ENCODE measurements at places on chromosomes 6 and 20.

- no peak for DNase-seq
Measured at GRCh38 chr6:116169880-116170279, 43.9 kb upstream of the COL10A1 start.

DNA sequence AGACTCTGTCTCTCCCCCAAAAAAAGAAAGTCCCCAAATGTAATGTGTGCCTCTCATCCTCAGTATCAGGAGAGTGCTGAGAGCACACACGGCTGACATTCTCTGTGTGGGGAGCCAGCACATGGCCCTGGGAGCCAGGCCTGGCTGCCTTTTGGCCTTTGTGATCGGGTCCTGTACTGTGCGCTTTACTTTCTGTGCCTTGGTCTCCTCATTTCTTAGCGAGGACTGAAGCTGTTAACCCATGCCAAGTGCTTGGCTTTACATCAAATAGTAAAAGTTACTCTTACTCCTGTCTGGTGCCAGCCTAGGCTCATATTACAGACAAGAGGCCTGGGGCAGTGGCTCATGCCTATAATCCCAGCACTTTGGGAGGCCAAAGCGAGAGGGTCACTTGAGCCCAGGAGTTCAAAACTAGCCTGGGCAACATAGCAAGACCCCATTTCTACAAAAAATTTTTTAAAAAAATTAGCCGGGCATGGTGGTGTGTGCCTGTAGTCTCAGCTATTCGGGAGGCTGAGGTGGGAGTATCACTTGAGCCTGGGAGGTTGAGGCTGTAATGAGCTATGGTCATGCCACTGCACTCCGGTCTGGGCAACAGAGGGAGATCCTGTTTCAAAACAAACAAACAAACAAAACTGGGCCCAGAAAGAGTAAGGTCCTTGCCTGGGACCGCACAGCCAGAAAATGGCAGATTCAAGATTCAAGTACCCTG, 50.3 kb downstream of the SNAI1 start:
- DNase-seq: no peak

DNA sequence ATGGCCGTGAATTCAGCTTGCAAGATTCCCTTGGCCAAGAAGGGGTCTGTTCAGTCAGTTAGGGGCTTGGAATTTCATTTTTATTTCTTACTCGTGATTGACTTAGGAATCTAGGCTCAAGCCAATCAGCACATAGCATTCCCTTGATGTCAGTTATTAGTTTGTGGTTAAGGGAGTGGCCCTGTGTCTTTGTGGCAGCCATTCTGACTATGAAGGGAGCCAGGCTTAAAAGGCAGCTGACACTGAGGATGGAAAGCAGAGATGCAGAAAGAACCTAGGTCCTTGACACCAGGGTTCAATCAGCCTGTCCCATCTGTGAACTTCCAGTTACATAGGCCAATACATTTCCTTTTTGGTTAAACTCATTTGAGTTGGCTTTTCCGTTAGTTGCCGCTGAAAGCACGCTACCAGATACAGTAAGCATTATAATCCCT, 48.1 kb downstream of the MCUR1 start:
- no peak for DNase-seq

DNA sequence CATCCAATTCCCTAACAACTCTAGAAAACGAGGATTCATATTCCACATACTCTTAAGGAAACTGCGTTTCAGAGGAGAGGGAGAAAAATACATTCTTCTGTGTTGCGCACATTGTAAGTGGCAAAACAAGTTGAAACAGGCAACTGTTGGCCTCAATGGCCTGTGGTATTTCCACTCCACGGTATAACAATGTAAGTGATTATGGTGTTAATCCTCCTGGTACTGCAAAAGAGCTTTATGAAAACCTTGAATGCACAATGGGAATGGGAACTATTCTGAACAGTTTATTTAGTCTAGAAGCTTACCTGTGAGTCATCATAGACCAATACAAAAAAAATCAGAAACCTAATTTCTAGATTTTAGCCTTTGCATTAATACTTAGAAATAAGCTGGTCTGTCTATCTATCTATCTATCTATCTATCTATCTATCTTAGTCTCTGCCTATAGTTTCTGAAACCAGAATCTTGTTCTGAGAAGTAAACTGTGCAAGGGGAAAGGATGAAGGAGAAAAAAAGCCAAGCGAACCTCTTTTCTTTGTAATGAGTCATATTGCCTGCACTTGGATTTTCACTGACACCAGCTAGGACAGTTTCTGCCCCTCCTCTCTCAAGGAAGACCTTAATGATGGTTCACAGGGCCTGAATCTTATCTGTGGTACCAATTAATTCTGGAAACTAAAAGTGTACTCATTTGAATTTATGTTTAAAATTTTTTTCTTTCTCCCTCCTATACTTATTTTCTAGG, 101.5 kb downstream of the RNF144B start:
- no peak for DNase-seq

DNA sequence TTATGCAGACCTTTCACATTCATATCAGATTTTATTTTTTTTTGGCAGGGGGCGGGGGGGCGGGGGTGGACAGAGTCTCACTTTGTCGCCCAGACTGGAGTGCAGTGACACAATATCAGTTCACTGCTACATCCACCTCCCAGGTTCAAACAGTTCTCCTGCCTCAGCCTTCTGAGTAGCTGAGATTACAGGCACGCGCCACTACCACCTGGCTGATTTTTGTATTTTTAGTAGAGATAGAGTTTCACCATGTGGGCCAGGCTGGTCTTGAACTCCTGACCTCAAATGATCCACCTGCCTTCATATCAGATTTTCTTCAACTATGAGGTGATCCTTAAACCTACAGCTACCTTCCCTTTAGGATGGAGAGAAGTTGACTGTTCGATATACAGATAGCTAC, 8.0 kb upstream of the SUMO4 start:
- no peak for DNase-seq

GRCh38 chr6:75220357-75220756, 14.5 kb upstream of the COL12A1 start:
- no peak for DNase-seq

DNA sequence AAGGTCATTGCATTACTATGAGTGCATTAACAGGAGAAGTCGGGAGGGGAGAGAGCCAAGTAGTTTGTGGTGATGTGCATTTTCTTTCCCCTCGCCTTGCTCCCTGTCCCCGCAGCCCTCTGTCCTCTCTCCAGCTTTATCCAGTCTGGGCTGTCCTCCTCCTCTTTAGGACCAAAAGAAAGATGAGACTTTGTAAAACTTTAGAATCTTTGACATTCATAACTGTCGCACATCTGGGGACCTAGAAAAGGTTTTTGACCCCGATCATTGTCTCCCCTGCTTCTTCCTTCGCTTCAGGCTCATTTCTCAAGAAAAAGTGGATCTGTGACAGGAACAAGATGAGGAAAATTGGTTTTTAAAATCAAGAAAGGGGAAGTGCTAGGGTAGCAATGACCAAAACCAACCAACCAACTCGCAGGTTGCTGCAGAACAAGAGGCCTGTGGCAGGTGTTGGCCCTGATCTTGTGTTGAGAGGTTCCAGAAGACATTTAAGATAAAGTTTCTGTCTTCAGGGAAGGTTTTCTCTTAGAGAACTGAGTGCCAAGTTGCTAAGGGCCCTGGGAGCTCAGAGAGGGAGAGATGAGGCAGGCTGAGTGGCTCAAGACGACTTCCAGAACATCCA, 17.6 kb downstream of the SYTL3 start:
- DNase-seq: no peak

DNA sequence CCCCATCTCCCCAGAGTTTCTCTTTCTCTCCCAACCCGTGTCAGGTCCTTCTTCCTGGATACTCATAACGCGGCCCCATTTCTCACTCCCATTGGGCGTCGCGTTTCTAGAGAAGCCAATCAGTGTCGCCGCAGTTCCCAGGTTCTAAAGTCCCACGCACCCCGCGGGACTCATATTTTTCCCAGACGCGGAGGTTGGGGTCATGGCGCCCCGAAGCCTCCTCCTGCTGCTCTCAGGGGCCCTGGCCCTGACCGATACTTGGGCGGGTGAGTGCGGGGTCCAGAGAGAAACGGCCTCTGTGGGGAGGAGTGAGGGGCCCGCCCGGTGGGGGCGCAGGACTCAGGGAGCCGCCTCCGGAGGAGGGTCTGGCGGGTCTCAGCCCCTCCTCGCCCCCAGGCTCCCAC, at the start of gene HLA-F:
Gene HLA-F (plus strand): TSS at position 173 of the 404 bp plus-strand sequence. CDS start 30 bp downstream, at position 203.
- DNase-seq: peak; percentile 88

DNA sequence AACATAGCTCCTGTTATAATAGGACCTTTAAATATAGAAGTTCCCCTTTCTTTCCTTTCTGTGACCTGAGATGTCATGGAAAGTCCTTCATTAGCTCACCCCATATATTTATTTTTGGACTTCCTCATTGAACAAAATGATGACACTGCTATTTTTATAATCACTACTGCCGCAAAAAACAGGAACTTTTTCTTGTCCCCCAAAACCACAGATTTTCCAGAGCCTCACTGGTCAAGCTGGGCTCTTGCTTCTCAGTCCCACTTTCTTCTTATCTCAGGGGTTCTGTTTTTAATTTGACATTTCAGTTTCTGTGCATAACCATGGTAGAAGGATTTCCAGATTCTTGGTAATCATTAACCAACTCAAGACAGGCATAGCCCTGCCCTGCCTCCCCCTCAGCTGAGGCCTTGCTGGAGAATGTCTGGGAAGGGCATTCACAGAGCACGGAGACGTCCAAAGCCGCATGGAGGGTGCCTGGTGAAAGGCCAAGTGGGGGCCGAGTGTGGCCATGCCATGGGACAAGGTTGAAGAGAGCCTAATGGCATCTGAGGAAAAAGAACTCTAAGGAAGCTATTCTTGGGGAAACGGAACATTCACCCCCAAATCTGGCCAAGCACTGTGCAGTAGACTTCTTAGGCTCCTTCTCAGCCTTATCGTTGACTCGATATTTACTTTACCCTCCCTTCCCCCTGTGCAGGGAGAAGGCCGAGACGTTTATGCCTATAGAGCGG, 73.7 kb downstream of the EDN1 start:
- no peak for DNase-seq

DNA sequence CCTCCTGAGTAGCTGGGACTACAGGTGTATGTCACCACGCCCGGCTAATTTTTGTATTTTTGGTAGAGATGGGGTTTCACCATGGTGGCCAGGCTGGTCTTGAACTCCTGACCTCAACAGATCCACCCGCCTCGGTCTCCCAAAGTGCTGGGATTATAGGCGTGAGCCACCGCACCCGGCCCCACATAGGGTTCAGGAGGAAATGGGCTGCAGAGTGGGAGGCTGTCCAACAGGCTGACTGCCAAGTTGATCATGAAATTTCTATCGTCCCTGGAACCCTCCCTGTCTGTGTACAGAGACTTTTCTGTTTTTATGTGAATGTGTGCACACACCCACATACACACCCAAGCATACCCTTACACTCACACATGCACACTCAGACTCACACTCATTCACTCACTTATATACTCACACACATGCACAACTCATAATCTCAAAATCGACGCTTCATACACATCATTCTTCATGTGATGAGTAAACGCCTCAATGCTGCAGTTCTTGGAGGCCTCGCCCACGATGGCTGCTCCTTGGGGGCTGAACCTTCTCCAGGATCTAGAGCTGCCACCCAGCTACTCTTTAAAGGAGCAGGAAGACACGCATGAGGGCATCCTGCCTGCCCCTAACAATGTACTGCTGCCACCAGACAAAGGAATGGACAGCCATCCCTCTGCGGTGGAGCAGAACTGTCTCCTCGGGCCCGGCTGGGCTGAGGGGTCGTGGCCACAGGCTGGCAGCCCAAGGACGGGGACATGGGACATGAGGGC, 35.6 kb downstream of the SUN5 start:
- peak; percentile 81 for DNase-seq

DNA sequence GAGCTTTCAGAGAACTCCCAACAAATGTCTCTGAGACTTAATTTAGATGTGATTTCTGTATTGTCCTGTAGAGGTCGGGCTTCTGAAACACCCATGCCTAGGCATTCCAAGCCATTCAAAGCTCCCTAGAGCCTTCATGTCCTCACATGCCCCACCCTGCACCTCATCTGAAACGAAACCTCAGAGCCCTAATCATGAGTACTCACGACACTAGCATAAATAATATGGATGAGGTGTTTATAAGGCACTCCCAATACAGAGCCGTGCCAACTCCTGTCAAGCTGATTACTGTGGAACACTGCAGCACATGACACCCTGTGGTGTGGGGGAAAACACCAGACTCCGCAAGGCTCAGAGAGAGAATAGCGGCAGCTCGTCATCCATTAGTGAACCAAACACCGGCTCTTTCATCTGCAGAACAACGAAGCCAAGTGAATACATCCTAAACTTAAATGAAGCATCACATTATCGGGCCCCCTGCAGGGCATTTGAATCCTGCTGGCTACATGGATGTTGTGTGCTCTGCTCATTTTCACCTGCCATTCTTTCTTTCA, 83.8 kb downstream of the FNDC1 start:
- DNase-seq: peak; percentile 14

DNA sequence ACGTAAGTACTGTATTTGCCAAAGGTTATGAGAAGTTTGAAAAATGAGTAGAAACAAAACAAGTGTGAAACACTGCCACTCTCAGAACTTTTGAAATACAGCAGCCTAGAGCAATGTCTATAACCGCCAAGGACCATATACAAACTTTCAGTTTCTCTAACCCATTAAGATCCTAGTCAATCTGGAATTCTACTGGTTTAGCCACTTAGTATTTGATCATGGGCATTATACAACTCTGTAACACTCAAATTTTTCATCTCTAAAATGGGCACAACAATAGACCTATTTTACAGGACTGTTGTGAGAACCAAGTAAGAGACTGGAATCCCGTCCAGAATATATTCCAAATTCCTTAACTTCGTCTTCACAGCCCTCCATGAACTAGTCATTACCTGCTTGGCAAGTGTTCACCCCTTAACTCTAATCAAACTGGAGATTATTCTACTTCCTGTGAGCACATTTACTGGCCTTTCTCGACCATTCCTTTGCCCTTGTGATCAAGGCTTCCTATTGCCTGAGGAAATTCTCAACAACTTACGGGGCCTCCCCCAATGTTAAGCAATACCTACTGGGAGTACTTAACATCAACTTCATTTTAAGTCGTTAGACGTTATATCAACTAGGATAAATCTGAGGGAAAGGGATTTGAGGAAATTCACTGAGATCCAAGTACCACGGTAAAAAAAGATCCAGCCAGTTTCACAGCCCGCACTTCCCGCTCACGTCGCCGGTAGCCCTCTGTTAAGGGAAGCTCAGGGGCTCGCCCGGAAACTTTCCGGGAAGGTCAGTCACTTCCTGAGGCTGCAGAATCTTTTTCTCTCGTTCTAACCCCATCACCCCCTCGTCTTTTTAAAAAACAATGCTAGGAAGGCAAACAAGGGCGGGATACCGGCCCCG, 1.1 kb downstream of the EIF2S2 start:
- DNase-seq: no peak

- no peak for DNase-seq
Measured at GRCh38 chr20:48180618-48181017, 395.3 kb upstream of the SULF2 start.

GRCh38 chr6:107337191-107337741, 122.1 kb downstream of the PDSS2 start:
- no peak for DNase-seq

GRCh38 chr20:10282979-10283456, 64.4 kb downstream of the SNAP25 start:
- no peak for DNase-seq

DNA sequence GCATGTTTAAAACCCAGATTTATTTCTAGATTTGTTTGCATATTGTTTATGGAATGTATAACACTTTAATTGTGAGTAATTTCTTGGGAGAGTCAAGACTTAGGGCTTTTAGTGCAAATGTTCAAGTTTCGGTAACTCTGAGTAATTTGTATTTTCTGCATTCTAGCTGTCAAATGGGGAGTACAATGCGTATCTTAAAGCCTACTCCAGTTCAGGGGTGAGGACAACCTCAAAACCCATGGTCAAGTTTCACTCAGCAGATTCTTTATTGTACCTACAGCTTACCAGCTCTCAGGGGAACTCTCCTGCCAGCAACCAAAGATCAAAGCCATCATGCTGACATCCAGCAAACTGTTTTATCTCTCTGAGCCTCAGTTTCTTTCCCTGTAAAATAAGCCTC, 458.6 kb upstream of the JARID2 start:
- no peak for DNase-seq

Data from activated CD4-positive, alpha-beta T cell treated with anti-CD3 and anti-CD28 coated beads for 36 hours (primary cell).